Activated CD4-positive, alpha-beta T cell treated with anti-CD3 and anti-CD28 coated beads, Interleukin-2, Interleukin-4, amounts not matched to agents 100 ng/mL and 50 ng/mL, durations not matched to agents 16 hours and 8 hours (primary cell): ENCODE measurements at places on chromosomes 5 and 9.
A peak's percentile ranks its signal among the peaks of the same experiment; 100 is the strongest.

- DNase-seq, result peak; percentile 18
Measured at GRCh38 chr9:108953983-108954574, 19.9 kb downstream of the ABITRAM start.

DNA sequence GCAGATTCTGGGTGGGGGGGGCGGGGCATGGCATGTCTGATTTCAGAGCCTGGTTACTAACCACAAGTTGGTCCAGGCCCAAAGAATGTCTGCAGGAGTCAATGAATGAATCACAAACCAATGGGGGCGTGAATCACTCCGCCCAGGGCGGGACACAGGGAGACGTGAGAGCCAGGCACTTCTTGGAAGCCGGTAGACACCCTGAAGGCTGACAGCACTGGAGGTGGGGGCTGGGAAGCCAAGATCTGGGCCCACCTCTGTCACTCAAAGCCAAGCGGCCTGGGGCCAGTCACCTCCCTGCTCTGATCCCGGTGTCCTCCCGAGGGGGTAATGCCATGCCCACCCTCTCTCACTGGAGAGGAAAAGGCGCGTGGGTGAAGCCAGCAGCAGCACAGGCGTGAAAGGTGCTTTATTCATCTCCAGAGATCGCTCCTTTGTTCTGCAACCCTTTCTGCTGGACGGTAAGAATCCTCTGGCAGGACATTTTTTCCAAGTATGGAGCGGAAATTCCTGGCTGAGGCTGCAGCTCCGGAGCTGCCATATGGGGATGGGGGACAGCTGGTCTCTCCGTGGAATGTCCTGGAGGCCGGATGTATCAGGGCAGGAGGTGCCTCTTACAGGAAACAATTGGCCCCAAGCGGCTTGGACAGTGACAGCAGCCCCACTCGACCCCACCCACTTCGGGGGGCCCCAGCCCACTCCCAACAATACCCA, 85.0 kb downstream of the STK10 start:
- DNase-seq, result peak; percentile 42

DNA sequence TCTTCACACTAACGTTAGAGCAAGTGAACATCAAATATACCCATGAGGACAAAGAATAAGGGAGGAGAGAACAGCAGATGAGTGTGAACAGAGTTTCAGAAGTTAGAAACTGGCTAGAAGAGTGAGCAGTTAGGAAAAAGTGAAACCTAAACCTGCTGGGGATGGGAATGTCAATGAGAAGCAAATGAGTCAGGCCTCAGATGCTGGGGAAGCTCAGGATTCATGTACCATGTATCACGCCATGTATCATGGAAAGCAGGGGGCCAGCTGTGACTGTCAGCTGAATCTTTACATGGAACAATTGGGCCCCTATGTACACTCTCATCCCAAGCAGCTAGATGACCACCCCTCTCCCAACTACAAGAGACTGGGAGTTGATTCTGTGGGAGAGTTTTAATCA, 16.2 kb downstream of the GDF9 start:
- DNase-seq, result no peak

DNA sequence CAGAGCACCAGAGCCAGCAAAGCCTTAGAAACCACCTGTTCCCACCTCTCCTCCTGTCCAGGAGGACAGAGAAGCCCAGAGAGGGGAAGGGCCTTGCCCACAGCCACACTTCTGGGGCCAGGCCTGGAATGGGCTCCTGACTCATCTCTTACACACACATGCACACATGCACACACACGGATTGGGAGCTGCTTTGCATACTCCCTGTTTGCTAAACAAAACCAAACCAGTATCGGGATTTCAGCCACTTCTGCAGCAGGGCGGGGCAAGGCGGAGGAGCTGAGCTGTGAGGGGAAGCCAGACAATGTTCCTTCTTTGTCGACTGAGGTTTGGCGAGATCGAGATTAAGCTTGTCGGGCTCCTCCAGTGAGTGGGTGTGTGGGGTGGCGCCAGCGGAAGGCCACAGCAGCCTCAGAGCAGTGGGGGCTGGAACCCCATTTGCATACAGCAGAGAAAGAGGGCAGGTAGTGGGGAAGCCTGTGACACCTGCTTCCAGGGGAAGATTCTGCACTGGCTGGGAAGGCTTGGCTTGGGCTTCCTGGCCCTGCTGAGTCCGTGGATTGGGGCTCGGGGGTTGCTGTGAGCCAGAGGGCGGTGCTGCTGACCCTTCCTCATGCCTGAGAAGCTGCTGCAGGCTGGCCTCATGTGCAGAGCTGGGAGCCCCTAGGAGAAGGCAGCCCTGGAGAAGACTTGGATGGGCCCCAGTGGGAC, 16.1 kb downstream of the GFI1B start:
- no peak for DNase-seq

- DNase-seq, result no peak
Measured at GRCh38 chr5:167271081-167271480, 1020.4 kb upstream of the WWC1 start.

DNA sequence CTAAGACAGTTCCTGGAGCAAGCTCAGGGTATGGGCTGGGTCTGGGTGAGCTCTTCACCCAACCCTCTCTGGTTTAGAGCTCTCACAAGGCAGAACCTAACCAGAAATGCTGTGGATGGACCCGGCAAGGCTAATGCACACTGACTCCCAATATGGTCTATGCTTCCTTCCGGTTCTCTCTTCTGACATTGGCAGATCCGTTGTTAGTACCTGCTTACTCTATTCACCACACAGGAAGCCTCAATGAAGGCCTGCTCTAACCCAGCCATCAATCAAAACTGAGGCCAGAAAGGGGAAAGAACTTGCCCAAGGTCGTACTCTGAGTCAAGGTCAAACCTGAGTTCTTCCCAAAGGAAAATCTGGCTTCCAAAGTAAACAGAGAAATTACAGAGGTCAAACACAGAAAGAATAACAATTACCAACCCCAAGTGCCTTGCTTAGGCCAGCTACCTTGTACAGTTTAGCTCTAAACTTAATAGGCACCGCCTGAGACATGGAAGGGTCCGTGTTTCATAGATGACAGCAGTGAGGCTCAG, 46.0 kb upstream of the AKNA start:
- DNase-seq, result peak; percentile 8

DNA sequence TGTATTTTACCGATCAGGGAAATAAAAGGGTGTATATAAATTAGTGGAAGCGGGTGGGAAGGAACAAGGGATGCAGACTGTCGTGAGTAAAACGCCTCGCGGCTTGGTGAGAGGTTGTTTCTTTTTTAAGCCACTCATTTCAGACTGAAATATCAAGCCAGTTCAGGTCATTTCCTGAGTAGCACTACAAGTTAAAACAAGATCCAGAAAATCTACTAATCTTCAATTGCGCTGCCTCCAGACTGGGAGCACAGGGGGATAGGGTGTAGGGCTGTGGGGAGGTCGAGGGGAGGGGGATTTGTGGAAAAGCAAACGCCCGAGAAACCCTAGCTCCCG, 140.8 kb downstream of the TSSK1B start:
- peak; percentile 33 for DNase-seq

GRCh38 chr9:34612788-34613390, 992 bp upstream of the RPP25L start:
- DNase-seq, result peak; percentile 84

- DNase-seq, result no peak
Measured at GRCh38 chr9:114378016-114378415, 9.8 kb downstream of the AKNA start.

GRCh38 chr5:89908876-89909275, 500.7 kb downstream of the CETN3 start:
- no peak for DNase-seq

DNA sequence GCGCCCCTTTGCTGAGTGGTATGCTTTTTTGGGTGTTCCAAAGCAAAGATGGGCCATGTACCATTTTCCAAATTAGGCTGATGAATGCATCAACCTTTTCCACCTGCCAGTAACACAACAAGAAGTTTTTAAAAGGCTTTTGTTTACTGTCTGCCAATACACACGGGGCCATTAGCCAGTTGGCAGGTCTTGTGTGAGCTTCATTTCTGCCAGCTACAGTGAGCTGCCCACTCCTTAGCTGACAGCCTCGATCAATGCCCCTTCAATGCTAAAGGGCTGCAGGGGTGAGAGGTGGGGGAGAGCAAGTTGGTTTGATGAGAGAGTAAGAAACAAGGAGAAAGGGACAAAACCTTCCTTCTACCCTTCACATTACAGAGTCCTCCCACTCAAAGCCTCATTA, 128.7 kb downstream of the C5orf15 start:
- DNase-seq, result no peak

DNA sequence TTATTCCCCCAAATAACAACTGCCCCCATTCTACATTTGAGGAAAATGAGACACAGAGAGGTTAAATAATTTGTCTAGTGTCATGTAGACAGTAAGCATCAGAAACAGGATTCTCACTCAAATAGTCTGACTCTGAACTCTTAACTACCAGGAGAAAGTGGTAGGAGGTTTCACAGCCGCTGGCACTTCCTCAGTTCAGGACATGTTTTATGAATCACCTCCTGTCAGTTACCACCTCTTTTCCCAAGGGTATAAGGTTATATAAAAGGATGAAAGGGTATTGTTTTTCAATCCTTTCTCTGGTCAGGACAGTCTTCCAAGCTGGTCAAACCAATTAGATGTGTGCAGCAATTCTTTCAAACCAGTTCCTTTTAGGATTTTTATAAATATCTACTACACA, 52.1 kb downstream of the TSSK1B start:
- DNase-seq, result no peak

DNA sequence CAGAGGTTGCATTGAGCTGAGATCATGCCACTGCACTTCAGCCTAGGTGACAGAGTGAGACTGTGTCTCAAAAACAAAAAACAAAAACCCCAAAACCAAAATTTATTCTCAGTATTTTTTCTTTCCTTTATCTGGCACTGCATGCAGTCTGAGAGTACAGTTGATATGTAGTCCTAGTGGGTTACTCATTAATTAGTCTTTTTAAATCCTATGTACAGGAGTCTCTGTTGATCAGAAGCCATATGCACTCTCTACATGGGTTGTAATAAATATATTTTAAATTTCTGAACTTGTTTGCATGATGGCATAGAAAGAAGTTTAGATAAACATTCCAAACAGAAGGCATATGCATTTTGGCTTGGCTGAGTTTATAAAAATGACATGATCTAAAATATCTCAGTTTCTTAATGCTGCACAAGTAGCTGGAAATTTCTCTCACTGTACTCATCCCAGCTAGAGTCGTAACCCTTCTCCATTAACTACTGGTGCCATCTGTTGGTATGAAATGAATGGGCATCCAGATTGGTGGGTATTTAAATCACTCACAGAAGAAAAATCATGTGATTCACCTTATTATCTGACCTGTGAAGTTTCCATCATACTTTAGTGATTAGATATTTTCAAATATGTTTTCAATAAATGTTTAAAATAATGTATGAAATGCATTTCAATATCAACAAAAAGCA, 284.8 kb downstream of the CTNND2 start:
- no peak for DNase-seq

DNA sequence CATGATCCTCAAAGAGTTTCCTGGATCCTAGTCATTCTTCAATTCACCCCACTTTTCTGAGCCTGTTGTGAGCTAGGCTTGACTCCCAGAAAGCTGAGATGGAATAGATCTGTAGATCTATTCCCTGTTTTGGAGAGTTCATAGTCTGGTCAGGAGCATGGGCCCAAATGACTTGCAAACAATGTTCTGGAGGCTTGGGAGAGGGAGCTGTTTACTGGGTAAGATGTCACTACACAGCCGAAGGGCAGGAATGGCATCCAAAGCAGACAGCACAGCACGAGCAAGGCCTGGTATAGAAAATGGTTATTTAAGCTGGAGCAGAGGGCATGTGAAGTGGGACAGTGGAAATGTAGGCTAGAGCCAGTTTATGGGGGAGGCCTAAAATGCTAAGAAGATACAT, 152.5 kb upstream of the ALDH1B1 start:
- DNase-seq, result no peak

DNA sequence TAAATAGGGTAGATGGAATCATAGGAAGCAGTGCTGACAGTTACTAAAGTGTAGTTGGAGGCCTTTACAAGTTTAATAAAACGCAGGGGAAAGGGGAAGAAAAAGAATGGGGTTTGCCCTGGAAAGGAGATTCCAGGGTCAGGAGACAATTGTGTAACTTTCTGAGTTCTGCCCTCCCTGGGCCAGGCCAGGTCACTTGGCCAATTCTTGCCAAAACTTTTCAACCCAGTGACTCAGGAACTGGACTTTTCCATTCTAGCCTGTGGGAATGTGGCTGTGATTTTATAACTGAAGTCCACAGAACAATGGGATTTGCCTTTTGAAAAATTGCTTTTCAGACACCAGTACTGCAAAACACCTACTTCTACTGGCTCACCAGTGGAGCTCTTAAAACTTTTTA, 289.8 kb upstream of the ANKRD55 start:
- no peak for DNase-seq

- no peak for DNase-seq
Measured at GRCh38 chr9:99114049-99114440, 9.1 kb downstream of the TGFBR1 start.

- DNase-seq, result no peak
Measured at GRCh38 chr5:34657988-34658387, 1.9 kb downstream of the RAI14 start.

- DNase-seq, result peak; percentile 42
Measured at GRCh38 chr9:17063535-17064135, 71.2 kb upstream of the CNTLN start.

- DNase-seq, result no peak
Measured at GRCh38 chr5:159911349-159911748, 4.9 kb upstream of the ADRA1B start.
